Central memory CD4-positive, alpha-beta T cell (primary cell): ENCODE measurements at places on chromosomes 1 and 21.
A peak's percentile ranks its signal among the peaks of the same experiment; 100 is the strongest.

GRCh38 chr1:245332513-245332912 lies 177.7 kb downstream of the KIF26B start:
- no peak for DNase-seq

DNA sequence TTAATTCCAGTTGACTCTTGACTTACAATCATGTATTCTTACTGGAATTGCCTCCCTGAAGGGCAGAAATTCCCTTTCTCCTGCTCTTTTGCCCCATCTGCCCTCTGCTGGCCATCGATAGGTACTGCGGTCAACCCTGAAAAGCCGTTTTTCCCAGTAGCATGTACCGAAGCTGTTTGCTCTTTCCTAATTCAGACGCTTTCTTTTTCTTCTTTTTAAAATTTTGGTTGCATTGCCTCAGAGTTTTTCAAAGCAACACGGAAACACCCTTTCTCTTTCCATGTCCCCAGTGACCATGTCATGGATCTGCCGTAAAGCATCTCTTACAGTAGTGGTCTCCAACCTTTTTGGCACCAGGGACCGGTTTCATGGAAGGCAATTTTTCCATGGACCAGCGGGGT lies 164.2 kb upstream of the C1orf21 start:
- peak; percentile 12 for DNase-seq

DNA sequence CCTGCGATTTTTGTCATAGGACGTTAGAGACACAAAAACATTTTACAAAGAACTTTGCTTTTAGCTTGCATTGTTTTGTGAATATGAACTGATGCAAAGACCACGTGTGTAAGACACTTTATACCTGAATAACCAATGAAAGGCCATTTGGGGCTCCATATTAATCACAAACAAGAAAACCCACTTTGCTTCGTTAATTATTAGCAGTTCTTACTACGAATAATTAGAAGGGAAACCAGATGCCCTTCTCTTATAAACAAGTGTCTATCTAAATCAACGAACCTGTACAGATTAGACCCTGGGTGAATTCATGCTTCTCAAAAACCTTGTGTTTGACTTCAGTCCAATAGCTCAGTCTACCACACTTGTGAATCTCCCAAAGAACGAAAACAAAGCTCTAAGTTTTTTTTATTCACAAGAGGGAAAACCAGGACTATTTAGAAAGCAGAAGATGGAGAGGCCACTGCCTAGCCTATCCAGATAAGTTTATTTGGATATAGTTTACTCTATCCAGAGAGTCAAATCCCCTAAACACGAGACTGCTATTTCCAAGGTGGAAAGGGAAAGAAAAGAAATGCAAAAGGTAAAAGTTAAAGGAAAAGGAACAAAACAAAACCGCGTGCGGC lies 897 bp downstream of the CYYR1 start:
- no peak for DNase-seq

GRCh38 chr1:239719642-239720258 lies 333.4 kb downstream of the CHRM3 start:
- peak; percentile 74 for DNase-seq

DNA sequence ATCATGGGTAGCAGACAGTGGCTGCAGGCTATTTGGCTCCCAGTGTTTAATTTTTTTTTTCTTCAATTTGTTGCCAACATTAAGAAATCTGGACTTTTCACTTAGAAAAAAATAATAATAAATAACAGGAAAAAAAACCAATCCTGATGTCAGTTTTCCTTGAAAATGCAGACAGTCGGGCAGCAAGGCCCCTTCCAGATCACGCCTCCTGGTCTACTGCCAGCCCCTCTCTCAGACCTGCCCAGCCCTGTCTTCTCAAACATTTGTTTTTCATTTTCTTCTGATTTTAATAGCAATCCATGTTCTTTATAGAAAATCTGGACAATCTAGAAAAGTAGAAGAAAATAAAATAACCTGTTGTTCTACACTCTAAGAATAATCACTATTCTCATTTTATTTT lies 15.5 kb downstream of the IFNGR2 start:
- no peak for DNase-seq

GRCh38 chr1:43233631-43234030 lies 36.2 kb upstream of the TMEM125 start:
- no peak for DNase-seq

- no peak for DNase-seq
Observed at GRCh38 chr1:60103186-60103585, 29.6 kb upstream of the C1orf87 start.

DNA sequence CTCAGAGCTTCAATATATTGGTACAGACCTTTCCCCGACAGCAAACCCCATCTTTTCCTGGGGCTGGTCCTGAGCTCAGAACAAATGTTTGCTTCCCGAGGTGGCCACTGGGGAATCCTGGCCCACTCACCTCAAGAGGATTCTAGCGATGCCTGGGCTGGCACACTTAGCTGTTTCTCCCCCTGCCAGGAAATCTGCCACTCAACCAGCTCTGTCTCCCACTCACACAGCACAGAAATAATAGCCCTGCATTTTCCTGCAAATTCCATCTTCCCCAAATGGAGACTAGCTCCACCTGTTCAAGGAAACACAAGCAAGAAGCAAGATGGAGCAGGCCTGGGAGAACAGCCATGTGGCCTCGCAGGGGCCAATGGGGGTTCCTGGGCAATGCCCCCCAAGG lies 21.1 kb downstream of the KCNN3 start:
- DNase-seq, result no peak

DNA sequence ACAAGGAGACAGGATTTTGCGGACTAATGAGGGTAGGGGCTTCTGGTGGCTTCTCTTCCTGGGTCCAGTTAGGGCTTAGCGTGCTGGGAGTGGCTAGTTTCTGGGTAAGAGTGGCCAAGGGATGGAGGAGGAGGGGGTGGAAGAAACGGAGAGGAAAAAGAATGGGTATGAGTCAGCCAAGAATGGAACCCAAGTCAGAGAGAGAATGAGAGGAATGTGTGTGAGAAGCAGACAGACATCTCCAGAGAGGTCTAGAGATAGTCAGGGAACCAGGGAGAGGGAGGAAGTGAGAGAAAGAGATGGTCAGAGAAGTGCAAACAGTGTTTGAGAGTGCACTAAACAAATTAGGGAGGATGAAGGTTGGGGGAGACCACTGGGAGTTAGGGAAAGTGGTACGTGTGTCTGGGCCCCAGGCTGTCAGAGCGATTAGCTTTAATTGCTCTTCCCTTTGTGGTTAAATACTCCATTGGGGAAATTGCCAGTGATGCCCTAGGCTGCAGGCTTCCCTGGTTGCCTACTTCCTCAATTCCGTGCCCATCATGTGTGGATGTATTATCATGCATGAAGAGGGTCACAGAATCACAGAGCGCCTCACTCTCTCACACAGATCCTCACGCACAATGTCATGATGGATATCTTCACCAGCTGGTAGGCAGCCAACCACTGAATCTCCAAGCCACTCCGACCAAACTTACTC lies 1.4 kb downstream of the PEA15 start:
- DNase-seq, result no peak

- no peak for DNase-seq
Observed at GRCh38 chr1:14338509-14338908, 260.0 kb upstream of the KAZN start.

DNA sequence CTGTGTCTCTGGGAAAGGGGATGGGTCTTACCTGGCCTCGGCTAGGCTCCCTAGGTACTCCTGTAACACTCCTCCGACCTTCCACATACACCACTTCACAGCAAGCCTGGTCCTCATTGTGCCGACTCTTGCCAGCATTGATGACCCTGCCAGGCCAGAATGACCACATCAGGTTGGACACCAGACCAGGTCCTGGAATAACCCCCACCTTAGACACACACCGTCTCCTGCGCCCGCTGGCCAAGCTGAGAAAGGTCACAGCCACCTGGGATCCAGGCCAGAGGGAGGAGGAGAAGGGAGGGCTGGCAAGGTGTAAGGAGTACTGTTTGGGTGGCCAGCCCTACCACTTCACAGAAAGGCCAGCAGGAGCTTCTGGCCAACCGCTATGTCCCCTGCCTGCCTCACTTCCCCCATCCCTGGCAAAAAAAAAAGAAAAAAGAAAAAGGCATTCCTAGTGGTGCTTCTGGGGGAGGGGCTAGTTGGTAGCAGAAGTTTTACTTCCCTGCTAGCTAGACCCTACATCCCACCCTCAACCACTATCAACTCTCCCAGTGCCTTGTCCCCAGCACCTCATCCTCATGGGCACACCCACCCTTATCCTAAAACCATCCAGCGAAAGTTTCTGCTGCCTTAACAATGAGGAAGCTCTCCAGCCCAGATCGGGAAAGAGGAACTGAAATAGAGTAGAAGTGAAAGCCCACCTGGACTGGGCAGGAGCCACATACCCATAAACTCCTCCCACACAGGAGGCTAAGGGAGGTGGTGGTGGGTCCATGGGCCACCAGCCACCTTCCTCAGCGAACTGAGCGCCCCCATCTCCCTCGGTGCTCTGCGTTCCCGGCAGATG lies 1.4 kb downstream of the PPM1J start:
- DNase-seq, result no peak

DNA sequence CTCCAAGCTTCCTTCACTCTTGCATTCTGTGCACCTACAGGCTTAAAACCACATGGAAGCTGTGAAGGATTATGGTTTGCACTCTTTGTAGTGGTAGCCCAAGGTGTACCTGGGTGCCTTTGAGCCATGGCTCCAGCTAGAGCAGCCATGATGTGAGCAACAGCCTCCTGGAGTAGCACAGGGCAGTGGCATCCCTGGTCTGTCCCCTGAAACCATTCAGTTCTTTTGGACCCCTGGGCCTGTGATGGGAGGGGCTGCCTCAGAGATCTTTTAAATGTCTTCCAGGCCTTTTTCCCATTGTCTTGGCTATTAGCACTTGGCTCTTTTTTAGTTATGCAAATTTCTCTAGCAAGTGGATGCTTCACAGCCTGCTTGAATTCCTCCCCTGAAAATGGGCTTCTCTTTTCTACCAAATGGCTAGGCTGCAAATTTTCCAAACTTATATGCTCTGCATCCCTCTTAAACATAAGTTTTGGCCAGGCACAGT lies 47.4 kb downstream of the CLCA4 start:
- no peak for DNase-seq

- peak; percentile 21 for DNase-seq
Observed at GRCh38 chr1:206506405-206507283, 687 bp upstream of the RASSF5 start.

GRCh38 chr1:26191739-26192138 lies 1.3 kb downstream of the CATSPER4 start:
- DNase-seq, result no peak

- DNase-seq, result no peak
Observed at GRCh38 chr21:37412603-37413360, 46.2 kb downstream of the DYRK1A start.
